ENCODE measurements at places on chromosomes 11 and 22.

DNA sequence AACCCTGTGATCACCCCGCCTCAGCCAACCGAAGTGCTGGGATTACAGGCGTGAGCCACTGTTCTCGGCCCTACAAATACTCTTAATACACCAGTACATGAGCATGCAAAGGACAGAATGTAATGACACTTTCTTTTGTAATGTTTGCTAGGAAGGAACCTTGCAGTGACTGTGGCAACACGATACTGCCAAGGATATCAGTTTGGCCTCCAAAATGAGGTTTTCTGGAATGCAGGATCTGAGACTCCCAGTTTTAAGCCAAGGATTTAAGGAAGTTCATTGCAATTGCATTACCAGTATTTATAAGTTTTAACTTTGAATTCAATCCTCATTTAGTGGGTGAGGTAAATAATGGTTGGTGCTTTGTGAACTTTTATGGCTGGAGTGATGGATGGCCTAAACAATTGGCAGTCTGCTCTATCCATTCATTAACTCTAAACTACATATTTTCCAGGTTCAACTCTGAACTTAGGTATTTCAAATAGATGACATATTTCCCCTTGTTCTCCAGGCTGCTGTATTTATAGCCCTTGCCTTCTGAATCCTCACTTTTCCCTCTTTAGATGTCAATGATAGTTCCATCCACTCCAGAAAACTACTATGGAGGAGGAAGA lies 330.3 kb downstream of the C11orf87 start:
- DNase-seq = no peak

- no peak for DNase-seq
These were observed 2.7 kb downstream of the UPB1 start for GRCh38 chr22:24497841-24498258.

- DNase-seq = no peak
These were observed 9.2 kb downstream of the CKAP5 start for GRCh38 chr11:46836870-46837269.

GRCh38 chr11:118171269-118172062 lies 5.0 kb downstream of the SCN2B start:
- no peak for DNase-seq

DNA sequence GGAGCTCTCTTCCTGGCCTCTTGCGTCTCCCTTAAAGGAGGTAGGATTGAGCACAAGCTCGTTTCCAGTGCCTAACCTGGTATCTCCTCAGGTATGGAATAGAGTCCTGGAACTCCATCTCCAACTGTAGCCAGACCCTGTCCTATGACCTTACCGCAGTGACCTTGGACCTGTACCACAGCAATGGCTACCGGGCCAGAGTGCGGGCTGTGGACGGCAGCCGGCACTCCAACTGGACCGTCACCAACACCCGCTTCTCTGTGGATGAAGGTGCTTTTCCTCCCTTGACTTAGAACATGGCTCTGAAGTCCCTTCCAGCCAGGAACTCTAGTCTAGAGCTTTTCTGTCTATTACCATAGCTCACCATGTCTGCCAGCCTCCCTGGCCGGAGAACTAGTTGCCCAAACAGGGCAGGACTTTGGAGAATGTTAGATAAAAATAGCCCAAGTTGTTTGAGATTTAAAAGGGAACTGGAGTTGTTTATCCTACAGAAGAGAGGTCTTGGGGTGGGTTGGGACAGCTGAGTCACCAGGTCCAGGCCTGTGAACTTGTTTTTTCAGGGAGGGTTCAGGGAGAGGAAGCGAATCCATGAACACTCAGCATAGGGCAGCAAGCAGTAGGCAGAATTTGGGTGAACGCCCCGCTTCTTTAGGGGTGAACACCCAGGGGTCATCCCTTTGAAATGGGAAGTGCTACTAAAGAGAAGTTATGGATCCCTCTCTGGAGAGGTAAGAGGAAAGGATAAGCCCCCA lies 3.3 kb downstream of the IL10RA start:
- DNase-seq = no peak

DNA sequence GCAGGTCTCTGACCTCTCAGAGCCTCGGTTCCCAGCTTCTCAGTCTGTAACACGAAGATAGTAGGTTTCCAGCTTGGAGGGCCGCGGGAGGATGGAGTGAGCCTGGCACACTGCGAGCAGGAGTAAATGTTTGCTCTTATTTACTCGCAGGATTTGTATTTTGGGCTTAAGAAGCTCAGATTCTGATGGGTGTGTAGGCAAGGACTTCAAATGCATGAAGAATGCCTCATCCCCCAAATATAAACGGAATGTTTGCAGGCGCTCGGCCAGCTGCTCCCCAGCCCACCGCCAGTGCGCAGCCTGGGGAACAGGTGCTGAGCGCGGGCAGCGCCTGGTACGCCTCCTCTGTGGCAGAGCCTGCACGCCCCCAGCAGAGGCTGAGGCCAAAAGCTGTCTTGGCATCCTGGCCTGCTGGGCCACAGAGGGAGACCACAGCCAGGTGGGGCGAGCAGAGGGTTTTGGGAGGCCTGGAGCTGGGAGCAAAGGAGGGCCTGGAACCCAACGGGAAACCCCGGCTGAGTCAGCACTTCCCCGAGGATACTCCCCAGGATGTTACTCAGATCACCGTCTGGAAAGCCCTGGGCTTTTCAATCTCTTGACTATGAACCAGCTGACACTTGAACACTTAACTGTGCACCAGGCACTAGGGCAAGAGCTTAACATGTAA lies 9.4 kb downstream of the EHD1 start:
- DNase-seq = no peak

- no peak for DNase-seq
These were observed 343.5 kb downstream of the TENM4 start for GRCh38 chr11:79097246-79097875.
